ENCODE measurements at places on chromosomes 1 and 21. TPM values are rescaled to one million over a fixed set of nuclear protein-coding genes. Genes with fewer than 3 reads are reported as not detected.

TMIGD3 gene
- polyA plus RNA-seq: 1.1 TPM

OR2AK2 gene
- polyA plus RNA-seq: not detected

PROX1 gene
- 8.4 TPM for polyA plus RNA-seq

FCRL4 gene
- polyA plus RNA-seq: not detected

FALEC gene
- polyA plus RNA-seq: not detected

TLCD4 gene
- 7.9 TPM for polyA plus RNA-seq

NCDN gene
- 17.8 TPM for polyA plus RNA-seq

ZNF683 gene
- not detected for polyA plus RNA-seq

PRMT2 gene
- 121 TPM for polyA plus RNA-seq
